ENCODE measurements at places on chromosomes 11 and 22.

DNA sequence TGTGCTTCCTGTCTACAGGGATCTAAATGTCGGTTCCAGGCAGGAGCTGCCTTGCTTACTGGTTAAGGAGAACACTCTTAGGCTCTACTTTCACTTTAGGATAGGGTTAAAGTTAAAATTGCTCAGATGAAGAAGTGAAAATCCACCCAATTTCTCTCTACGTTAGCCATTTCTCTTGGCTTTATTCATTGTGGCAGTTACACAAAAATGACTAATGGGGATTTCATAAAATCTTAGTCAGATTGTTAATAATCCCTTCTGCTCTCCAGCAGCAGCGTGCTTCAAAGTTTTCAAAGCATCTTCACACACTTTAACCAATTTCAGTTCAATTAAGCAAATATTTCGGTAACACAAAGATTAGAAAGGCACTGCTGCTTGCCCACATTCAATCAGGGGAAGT, 58.4 kb upstream of the RCN1 start:
- DNase-seq: no peak

DNA sequence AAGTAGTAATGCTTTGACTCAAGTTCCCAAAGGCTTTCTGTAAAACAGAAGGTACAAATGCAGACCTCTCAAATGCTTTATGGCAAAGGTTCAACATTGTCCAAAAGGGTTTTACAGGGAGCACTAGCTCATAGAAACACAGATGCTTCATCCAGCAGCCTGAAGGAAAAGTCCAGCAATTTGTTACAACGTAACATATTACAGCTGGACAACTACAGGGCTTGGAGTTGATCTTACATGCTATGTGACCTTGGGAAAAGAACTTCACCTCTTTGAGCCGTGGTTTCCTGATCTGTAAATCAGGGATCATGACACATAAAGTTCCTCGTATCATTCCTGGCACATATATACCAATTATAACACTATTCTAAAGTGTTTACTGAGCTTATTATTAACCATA, 84.9 kb downstream of the DDIAS start:
- DNase-seq: no peak

- DNase-seq: no peak
These were observed 5.3 kb downstream of the EXPH5 start for GRCh38 chr11:108588287-108588686.

GRCh38 chr11:45270946-45271716, 15.0 kb downstream of the SYT13 start:
- no peak for DNase-seq

DNA sequence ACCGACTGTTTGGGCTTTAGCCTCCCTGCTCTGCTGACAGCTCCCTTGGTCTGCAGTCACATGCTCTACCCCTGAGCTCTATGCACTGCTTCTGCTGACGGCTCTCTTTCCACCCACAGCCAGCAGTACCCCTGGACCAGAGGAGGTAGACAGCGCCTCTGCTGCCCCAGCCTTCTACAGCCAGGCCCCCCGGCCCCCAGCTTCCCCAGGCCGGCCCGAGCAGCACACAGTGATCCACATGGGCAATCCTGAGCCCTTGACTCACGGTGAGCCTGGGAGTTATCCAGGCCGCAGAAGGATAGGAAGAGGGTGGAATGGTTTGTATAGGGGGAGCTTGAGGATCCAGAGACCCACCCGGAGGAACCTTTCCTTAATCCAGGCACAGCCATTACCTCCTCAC, 2.8 kb downstream of the ZFPL1 start:
- no peak for DNase-seq
